Mesenteric fat pad (tissue), 1 donor: ENCODE measurements at places on chromosomes 13 and 19.

DNA sequence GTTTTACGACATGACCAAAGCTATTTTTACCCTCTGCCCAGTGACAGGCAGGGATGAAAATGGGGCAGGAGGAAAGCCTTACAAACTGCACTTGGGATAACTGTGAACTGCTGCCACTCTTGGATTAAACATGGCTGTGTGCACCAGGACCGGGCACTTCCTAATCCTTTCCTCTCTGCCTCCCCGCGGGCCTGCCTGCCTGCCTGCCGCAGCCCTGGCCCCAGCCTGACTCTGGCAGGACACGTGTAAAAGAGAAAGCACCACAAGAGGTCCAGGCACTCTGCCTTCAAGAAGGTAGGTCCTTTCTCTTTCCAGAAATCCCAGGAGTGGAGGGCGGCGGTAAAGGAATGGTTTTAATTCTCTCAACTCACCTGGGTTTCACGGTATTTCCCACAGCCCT lies 4.8 kb downstream of the TSHZ3 start:
- no peak for DNase-seq

- DNase-seq, result no peak
Observed at GRCh38 chr13:50236898-50237318, 221.7 kb downstream of the KCNRG start.

- no peak for DNase-seq
Observed at GRCh38 chr13:60120617-60121336, 43.0 kb downstream of the DIAPH3 start.

DNA sequence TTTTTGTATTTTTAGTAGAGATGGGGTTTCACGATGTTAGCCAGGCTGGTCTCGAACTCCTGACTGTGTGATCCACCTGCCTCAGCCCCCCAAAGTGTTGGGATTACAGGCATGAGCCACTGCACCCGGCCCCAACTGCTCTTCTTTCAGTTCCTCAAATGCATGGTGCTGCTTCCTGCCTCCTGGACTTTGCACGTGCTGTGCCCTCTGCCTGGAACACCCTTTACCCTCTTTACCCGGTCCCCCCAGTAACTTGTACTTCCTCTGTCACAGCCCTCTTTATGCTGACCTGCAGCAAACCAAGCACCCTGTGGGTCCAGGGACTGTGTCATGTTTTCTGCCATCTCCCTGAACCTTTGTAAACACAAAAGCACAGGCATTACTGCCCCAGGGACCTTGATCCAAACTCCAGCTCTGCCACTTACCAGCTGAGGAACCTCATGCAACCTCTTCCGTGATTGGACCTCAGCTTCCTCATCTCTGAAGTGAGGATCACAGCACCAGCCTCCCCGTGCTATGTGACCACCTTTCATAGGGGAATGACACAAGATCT lies 3.8 kb downstream of the BLVRB start:
- no peak for DNase-seq

DNA sequence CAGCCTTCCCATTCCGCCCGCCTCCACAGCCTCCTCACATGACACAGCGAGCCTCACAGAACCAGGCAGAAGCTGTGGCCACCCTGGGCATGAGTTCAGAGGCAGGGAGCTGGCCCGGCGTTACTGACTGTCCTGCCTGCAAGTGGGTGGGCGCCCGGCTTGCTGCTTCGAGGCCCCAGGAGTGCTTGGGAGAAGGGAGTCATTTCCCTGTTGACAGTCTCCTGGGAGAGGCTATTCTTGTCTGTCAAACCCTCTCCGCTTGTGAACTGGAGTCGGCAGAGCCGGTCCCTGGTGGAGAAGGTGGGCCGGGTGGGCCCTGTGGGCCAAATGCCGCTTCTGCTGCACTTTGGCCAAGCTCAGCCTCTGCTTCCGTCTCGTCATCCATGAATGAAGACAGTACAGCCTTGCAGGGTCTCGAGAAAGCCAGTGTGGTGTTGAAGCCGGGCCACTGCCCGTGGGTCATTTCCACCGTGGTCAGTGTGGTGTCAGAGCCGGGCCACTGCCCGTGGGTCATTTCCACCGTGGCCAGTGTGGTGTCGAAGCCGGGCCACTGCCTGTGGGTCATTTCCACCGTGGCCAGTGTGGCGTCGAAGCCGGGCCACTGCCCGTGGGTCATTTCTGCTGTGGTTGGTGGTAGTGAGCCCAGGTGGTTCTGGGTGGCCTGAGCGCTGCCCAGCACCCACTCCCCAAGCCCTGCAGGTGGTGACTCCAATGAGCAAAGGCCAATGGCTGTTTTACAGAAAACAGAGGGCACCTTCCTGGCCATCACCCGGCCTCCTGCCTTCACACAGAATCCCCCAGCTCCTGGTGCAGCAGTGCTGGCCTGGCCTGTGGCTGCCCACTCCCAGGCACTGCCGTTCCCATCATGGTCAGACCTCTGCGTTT lies 13.5 kb upstream of the F7 start:
- DNase-seq, result no peak

DNA sequence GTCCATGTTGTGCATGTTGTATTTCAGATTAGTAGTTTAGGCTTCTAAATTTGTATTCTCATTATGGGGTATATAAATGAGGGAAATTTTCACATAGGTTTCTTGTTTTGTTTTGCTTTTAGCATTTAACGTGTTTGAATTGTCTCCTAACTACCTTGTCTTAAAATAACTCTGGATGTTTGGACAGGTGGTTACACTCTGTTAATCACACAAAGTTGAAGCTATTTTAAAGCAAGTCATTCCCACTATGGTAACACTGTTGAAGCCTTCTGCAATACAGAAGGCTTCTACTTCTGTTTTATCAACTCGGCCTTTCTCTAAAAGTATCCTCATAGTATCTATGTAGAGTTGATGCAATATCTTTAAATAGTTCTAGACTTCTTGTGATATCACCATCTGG lies 245.3 kb upstream of the HTR2A start:
- DNase-seq, result no peak

DNA sequence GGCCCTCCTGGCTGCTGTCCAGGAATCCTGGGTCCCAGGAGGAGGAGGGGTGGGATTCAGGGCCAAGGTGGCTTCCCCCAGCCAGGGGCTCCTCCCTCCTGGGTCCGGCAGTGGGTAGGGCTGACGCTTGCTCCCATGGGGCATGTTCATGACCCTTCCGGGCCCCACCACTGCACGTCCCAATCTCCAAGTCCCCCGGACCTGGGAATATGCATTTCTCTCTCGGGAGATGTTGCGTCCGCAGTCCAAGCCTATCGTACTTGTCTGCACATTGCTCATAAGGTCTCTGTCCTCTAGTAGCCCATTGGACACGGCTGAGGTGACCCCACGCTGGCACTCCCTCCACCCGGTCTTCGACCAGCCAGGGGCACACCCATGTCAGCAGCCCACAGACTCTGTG lies 192.3 kb downstream of the TEX29 start:
- peak; percentile 72 for DNase-seq

- DNase-seq, result no peak
Observed at GRCh38 chr19:741506-742131, 9.3 kb upstream of the MISP start.

DNA sequence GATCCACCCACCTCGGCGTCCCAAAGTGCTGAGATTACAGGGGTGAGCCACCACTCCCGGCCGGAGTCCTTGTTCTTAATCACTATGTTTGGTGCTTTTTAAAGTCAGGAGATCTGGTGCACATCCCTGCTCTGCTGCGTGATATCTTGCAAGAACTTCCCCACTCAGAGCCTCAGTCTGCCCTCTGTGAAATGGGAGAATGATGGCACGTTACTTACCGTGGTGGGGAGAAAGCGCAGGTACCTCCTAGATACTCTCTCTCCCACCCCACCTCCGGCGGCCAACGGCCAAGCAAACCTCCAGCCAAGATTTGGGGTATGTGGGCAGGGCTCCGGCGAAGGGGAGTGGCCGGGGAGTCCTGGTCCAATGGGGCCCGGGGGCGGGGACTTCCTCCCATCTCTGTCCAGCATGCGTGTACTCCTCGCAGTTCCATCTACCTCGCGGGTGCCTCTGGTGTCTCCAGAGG lies at the start of gene RYR1:
Gene RYR1 (plus strand): TSS at position 424 of the 466 bp plus-strand sequence. CDS start 139 bp downstream, outside the sequence.
- DNase-seq, result no peak

GRCh38 chr19:22882797-22883196 lies 50.7 kb downstream of the ZNF723 start:
- DNase-seq, result no peak

DNA sequence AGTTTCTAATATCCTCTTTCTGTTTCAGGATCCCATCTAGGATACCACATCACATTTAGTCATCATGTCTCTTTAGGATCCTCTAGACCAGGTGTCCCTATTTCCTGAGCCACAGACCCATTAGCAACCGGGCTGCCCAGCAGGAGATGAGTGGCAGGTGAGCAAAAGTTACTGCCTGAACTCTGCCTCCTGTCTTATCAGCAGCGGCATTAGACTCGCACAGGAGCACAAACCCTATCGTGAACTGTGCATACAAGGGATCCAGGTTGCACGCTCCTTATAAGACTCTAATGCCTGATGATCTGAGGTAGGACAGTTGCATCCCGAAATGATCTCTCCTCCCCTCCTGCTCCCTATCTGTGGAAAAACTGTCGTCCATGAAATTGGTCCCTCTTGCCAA lies 7.8 kb upstream of the CEBPG start:
- DNase-seq, result no peak

GRCh38 chr13:73413656-73414055 lies 354.9 kb downstream of the KLF5 start:
- DNase-seq, result no peak

DNA sequence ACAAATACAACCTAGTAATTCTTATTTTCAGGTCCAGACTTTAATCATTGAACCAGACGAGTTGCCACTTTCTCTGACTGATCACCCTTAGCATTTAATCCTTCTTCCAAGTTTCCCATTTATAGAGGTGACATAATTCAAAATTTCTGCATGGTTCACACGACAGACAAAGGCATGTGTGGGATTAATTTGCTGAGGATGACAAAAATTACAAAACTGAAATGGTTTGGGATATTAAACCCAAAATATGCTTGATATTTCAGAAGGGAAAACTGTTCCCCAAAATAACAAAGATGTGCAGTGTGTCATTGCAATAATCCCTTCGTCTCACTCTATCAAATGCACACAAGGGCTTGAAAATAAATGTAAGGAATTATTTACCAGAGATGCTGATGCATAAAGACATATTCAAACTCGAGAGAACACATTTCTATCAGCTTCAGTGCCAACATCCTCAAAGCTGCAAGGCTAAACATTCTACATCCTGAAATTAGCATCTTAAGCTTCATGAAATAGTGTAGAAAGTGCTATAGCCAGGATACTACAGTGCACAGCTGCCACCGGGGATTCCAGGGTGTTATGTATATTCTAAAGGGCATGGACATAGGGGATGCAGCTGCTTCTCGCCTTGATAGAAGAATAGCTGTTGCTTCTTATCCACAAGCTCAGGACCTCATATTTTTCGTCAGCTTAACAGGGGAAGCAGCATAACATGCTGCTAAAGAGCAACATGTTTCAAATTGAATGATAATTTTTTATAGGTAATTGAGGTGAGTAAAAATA lies 198.7 kb upstream of the SLITRK1 start:
- no peak for DNase-seq

- no peak for DNase-seq
Observed at GRCh38 chr19:2191456-2192310, 27.9 kb downstream of the DOT1L start.

DNA sequence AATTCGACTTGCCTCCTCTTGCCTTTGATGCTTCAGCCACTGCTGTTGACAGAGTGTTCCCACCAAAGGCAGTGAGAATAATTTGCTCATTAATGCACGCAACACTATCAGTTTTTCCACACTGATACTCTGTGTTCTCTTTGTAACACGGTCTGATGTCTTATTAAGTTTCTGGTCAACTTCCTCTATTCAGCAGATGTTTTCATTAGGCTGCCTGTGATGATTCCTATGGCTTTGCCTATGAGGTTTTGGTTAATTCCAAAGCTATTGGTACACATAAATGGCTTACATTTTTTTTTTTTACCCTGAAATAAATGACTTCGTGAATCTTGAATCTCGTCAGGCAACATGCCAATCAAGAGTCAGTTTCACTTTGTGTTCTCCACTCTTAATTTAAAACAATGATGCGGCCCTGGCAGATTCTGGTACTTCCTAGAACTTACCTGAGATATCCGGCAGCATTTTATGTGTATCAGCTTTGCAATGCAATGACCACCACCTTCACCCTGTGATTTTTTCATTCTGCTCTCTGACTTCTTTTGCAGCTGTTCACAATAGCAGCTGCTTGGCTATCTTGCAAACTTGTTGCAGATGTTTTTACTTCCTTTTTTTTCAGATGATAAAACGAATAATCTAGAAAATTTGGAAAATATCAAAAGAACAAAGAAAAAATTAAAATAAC lies 27.5 kb upstream of the KL start:
- no peak for DNase-seq

- DNase-seq, result no peak
Observed at GRCh38 chr13:64985075-64985474, 2245.1 kb downstream of the PCDH9 start.

GRCh38 chr19:3575949-3576673 lies 3.4 kb downstream of the HMG20B start:
- DNase-seq, result no peak
